ENCODE measurements at places on chromosomes 4 and X.

DNA sequence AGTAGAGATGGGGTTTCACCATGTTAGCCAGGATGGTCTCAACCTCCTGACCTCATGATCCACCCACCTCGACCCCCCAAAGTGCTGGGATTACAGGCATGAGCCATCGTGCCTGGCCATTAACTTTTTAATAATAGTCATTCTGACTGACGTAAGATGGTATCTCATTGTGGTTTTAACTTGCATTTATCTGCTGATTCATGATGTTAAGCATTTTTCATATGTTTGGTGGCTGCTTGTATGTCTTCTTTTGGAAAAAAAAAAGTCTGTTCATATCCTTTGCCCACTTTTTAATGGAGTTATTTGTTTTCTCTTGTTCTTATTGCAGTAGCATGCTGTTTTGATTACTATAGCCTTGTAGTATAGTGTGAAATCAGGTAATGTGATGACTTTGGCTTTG lies 45.8 kb downstream of the ANXA10 start:
- H3K27me3 ChIP-seq: peaks cover 10% of the 10 kb centered on the region
- no peaks in the 10 kb centered on the region for H3K36me3 ChIP-seq
- DNase-seq: no peak
- H3K27ac ChIP-seq: no peak overlapping the region

GRCh38 chrX:25002661-25003020 lies 13.1 kb downstream of the ARX start:
- DNase-seq: no peak
- peaks cover 15% of the 10 kb centered on the region for H3K4me1 ChIP-seq
- H3K27ac ChIP-seq: no peak overlapping the region
- H3K36me3 ChIP-seq: peaks cover 8% of the 10 kb centered on the region

DNA sequence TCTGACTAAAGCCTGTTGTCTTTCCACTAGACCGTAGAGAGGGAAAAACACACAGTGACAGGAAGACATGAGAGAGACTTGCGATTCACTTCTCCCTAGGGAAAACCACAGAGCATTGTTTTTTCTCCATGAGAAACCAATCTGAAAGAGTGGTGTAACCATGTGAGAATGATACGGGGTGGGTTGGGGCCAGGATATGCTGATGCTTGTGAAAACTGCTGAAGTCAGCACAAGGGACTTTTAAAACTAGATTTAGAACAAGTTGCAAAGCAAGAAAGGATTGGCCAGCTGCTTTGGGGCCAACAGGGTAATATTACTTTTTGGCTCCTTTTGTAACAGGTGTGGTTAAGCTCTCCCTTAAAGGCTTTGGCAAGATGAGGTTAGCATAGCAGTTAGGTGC lies 66.1 kb downstream of the NHSL2 start:
- no peaks in the 10 kb centered on the region for H3K36me3 ChIP-seq
- H3K27ac ChIP-seq: no peak overlapping the region
- peaks cover 16% of the 10 kb centered on the region for H3K27me3 ChIP-seq
- no peaks in the 10 kb centered on the region for H3K4me1 ChIP-seq

GRCh38 chr4:11483046-11483445 lies 54.4 kb upstream of the HS3ST1 start:
- H3K4me3 ChIP-seq: no peak overlapping the region
- no peaks in the 10 kb centered on the region for H3K27me3 ChIP-seq
- DNase-seq: no peak
- no peaks in the 10 kb centered on the region for H3K4me1 ChIP-seq
- H3K36me3 ChIP-seq: no peaks in the 10 kb centered on the region

GRCh38 chrX:368811-369562 lies 17.7 kb downstream of the PPP2R3B start:
- H3K27me3 ChIP-seq: peaks cover 24% of the 10 kb centered on the region
- no peak for DNase-seq

GRCh38 chr4:38084877-38085711 lies 124.9 kb downstream of the PTTG2 start:
- no peak overlapping the region for H3K4me3 ChIP-seq
- H3K27me3 ChIP-seq: no peaks in the 10 kb centered on the region
- no peak for DNase-seq
- H3K27ac ChIP-seq: no peak overlapping the region

GRCh38 chrX:107775000-107775733 lies 420 bp downstream of the TSC22D3 start:
- peak overlapping the region; percentile 88 for H3K27ac ChIP-seq
- H3K36me3 ChIP-seq: no peaks in the 10 kb centered on the region
- DNase-seq: no peak
- H3K27me3 ChIP-seq: no peaks in the 10 kb centered on the region
- peak overlapping the region; percentile 95 for H3K4me3 ChIP-seq
- H3K4me1 ChIP-seq: peaks cover 17% of the 10 kb centered on the region

- H3K27me3 ChIP-seq: no peaks in the 10 kb centered on the region
- H3K36me3 ChIP-seq: no peaks in the 10 kb centered on the region
These were observed 238.1 kb downstream of the FBXO8 start for GRCh38 chr4:174045381-174045780.

- H3K27ac ChIP-seq: no peak overlapping the region
- peaks cover 3% of the 10 kb centered on the region for H3K4me1 ChIP-seq
- no peak for DNase-seq
- H3K36me3 ChIP-seq: no peaks in the 10 kb centered on the region
These were observed 245.1 kb downstream of the INPP4B start for GRCh38 chr4:142600952-142601351.

- H3K36me3 ChIP-seq: no peaks in the 10 kb centered on the region
- no peak for DNase-seq
- H3K4me3 ChIP-seq: peak overlapping the region; percentile 88
- no peak overlapping the region for H3K27ac ChIP-seq
- peaks cover 32% of the 10 kb centered on the region for H3K27me3 ChIP-seq
These were observed 113.6 kb upstream of the TEX13C start for GRCh38 chrX:125205918-125206665.

- H3K36me3 ChIP-seq: no peaks in the 10 kb centered on the region
- H3K27ac ChIP-seq: no peak overlapping the region
- no peak overlapping the region for H3K4me3 ChIP-seq
- DNase-seq: no peak
These were observed 20.8 kb upstream of the ZCCHC12 start for GRCh38 chrX:118802857-118803256.

- H3K4me1 ChIP-seq: peaks cover 16% of the 10 kb centered on the region
- H3K36me3 ChIP-seq: peaks cover 6% of the 10 kb centered on the region
- H3K4me3 ChIP-seq: no peak overlapping the region
- no peak for DNase-seq
These were observed 1.9 kb downstream of the BCORL1 start for GRCh38 chrX:129984111-129984958.

- H3K27ac ChIP-seq: no peak overlapping the region
These were observed 268.9 kb downstream of the C4orf33 start for GRCh38 chr4:129364747-129365452.

- peaks cover 30% of the 10 kb centered on the region for H3K27me3 ChIP-seq
- no peak overlapping the region for H3K27ac ChIP-seq
- H3K36me3 ChIP-seq: no peaks in the 10 kb centered on the region
- DNase-seq: no peak
These were observed 250.1 kb downstream of the SNCA start for GRCh38 chr4:89586864-89587263.

DNA sequence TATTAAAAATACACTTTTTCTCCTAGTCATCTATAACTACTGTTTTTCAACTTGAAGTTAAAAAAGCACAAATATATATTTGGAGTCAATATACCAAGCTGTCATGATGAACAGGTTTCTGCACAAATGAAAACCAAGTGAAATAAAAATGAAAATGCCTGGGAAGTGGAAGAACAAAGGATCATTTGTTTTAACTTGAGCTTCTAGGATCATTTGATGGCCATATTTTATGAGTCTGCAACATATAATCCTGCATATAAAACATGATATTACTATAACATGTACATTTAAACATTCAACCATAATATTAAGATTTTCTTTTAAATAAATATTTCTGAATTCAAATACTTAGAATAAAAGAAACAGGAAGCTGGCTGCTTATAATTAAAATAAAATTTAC lies 8.5 kb upstream of the ARHGEF38 start:
- H3K4me1 ChIP-seq: no peaks in the 10 kb centered on the region
- no peak overlapping the region for H3K4me3 ChIP-seq
- no peaks in the 10 kb centered on the region for H3K36me3 ChIP-seq

GRCh38 chr4:90002441-90003062 lies 107.9 kb downstream of the MMRN1 start:
- H3K4me3 ChIP-seq: no peak overlapping the region
- DNase-seq: no peak
- no peaks in the 10 kb centered on the region for H3K36me3 ChIP-seq

GRCh38 chrX:108494406-108495090 lies 54.9 kb downstream of the COL4A5 start:
- no peaks in the 10 kb centered on the region for H3K4me1 ChIP-seq
- no peaks in the 10 kb centered on the region for H3K27me3 ChIP-seq
- H3K4me3 ChIP-seq: no peak overlapping the region
- DNase-seq: no peak
- no peaks in the 10 kb centered on the region for H3K36me3 ChIP-seq
- H3K27ac ChIP-seq: no peak overlapping the region

DNA sequence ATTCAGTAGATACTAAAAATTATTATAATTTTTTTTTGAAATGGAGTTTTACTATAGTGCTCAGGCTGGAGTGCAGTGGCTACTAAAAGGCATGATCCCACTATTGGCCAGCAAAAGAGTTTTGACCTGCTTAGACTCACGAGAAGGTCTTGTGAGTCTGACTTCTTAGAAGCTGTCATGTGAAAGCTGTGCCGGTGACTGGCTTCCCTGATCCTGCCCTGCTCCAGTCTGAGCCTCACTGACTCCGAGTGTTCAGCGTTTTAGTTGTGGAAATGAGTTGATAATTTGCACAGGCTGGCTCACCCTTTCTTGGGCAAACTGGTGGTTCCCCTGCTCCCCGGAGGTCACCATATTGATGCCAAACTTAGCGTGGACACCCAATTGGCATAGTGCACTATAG lies 16.4 kb upstream of the CXCL8 start:
- H3K36me3 ChIP-seq: no peaks in the 10 kb centered on the region
- no peaks in the 10 kb centered on the region for H3K4me1 ChIP-seq
- H3K4me3 ChIP-seq: no peak overlapping the region
- H3K27me3 ChIP-seq: no peaks in the 10 kb centered on the region
- no peak overlapping the region for H3K27ac ChIP-seq
- DNase-seq: no peak

DNA sequence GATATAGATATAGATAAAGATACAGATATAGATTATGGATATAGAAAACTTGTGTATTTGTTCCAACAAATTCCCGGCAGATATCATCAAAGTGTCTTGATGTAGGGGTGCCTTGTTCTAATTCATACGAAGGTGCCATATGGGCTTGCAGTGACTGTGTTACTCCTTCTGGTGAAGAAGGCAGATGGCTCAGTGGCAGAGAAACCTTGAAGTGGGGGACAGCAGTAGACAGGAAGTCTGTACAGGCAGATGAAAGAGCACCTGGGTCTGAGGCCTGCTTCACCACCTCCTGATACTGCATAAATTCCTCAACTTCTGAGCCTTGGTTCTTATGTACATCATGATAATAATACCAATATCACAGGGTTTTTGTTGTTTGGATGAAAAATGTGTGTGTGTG lies 179.5 kb upstream of the GATB start:
- no peaks in the 10 kb centered on the region for H3K36me3 ChIP-seq
- no peak overlapping the region for H3K4me3 ChIP-seq
- H3K27ac ChIP-seq: no peak overlapping the region
- peaks cover 5% of the 10 kb centered on the region for H3K4me1 ChIP-seq
- no peak for DNase-seq
